Naive B cell (primary cell): ENCODE measurements at places on chromosomes 7 and 10. TPM values are rescaled to one million over a fixed set of nuclear protein-coding genes. Genes with fewer than 3 reads are reported as not detected.

Gene SCART1
- polyA plus RNA-seq: not detected

DNA sequence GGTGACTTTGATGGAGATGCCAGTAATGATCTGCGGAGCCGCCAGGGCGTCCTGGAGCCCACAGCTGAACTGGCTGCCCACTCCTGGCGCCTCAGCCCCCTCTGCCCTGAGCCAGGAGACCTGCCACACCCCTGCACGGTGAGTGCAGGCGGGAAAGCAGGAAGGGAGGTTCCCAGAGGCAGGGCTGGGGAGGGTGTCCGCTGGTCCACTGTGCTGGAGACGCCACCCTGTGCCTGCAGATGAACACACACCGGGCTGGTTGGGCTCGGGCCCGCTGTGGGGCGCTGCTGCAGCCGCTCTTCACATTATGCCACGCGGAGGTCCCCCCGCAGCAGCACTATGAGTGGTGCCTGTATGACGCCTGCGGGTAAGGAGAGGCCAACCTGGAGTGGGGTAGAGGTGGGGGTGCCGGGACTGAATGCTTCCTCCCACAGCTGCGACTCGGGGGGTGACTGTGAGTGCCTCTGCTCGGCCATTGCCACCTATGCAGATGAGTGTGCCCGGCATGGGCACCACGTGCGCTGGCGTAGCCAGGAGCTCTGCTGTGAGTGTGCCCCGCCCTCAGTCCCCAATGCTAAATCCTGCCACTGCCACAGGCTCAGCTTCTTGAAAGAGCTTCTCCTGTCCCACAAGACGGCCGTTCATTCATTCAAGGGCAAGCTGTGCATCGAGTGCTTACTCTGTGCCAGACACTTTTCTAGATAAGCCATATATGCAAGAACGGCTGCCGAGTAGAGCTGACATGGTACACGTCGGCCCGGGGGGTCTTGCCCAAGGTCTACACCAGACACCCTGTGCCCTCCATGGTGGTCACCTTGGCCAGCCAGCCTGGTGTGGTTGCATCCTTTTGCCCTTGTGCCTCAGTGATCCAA is 14.3 kb upstream of the ZNF467 start:
- no peak for DNase-seq

Gene CCDC172
- polyA plus RNA-seq: not detected

DNA sequence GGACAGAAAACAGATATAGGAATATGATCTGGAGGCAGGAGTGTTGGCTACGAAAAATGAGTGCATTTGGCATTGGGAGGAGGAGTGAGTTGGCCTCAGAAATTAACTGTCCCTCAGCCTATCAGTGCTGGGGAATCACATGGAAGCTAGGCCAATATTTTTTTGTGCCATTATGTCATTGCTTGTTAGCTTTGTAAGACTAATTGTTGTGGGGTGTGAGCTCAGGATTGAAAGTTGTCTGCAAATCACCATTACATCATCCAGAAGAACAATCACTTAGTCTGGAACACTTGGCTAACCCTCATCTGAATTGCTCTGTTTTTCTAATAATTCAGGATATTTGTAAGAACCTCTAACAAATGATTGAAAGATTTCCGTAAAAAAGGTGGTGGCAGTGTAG is 45.2 kb upstream of the SEMA3D start:
- DNase-seq: no peak

Gene SHH
- polyA plus RNA-seq: not detected

Gene COL17A1
- polyA plus RNA-seq: not detected

DNA sequence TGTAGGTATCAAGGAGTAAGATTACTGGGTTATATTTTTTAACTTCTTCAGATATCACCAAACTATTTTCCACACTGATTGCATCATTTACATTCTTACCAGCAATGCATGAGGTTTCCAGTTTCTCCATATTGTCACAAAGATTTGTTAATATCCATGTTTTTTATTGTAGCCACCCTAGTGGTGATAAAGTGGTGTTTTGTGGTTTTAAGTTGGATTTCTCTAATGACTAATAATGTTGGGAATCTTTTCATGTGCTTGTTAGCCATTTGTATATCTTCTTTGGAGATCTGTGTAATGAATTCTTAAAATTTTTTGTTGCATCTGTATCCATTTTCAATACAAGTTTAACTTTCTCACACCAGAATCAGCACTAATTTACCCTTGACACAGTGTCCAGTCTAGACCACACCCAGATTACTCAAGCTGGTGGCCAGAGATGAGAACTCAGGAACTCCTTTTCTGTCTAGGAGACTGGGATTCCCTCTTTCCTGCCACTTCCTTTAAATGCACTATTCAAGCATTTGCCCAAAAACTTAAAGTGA is 67.0 kb upstream of the PLXDC2 start:
- DNase-seq: no peak

DNA sequence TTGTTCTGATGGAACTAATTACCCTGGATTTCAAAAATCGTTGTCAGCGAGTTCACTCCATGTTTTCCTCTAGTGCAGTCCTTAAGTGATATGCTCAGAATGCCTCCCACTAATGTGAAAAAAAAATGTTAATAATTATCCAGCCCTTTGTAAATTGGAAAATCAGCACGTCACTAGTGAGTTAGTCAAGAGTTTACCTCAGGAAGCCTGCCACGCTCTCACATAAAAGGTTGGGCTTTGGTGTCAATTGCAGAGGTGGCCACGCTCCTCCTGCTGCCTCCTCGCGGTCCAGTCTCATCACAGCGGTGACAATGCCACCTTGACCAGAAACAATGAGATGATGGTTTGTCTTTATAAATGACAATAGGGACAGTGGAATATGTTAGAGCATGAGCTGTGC is 22.5 kb downstream of the UPP1 start:
- DNase-seq: no peak

Gene ZWINT
- polyA plus RNA-seq: 0.90 TPM

DNA sequence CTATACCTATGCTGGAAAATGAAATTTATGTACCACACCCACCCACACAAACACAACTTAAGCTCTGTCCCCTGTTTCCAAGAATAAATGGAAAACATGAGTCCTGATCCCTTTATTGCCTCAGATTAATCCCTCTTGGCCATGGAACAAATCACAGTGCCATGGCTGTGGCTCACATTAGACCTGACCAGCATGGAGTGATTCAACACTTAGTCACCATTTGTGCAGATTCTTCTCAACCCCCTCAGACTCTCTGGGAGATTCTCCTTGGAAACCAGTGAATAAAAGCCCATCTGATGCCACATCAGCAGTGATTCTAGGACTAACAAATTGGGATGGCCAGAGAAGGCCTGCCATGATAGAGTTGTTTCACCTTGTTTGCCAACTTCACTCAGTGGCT is 204.4 kb upstream of the TMEM72 start:
- DNase-seq: no peak

- DNase-seq: no peak
Measured at GRCh38 chr10:120555842-120556532, 99.0 kb downstream of the PLPP4 start.

Gene ADK
- polyA plus RNA-seq: 271 TPM

Gene BTRC
- polyA plus RNA-seq: 8.7 TPM

GRCh38 chr10:90872648-90873020 is 860 bp downstream of the RPP30 start:
- no peak for DNase-seq

DNA sequence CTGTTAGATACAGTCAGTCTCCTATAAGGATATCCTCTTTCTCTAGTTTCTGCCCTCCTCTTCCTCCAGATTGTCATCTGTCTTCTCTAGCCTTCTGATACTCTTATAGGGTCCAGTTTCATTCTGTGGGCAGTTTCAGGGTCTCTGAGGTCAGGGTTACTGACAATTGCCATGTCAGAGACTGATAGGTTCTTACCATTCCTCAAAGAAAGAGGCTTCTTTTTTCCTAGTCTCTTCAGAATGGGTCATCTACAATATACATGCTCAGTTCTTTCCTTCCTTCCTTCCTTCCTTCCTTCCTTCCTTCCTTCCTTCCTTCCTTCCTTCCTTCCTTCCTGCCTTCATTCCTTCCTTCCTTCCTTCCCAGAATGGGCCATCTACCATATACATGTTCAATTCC is 48.1 kb upstream of the TAS2R16 start:
- no peak for DNase-seq

GRCh38 chr10:105024184-105024583 is 383.1 kb downstream of the SORCS3 start:
- DNase-seq: no peak

Gene DGKB
- not detected for polyA plus RNA-seq

Gene THAP5
- polyA plus RNA-seq: 31.0 TPM

GRCh38 chr10:36606234-36606839 is 519.1 kb upstream of the ANKRD30A start:
- no peak for DNase-seq

Gene TAF5
- polyA plus RNA-seq: 4.9 TPM

DNA sequence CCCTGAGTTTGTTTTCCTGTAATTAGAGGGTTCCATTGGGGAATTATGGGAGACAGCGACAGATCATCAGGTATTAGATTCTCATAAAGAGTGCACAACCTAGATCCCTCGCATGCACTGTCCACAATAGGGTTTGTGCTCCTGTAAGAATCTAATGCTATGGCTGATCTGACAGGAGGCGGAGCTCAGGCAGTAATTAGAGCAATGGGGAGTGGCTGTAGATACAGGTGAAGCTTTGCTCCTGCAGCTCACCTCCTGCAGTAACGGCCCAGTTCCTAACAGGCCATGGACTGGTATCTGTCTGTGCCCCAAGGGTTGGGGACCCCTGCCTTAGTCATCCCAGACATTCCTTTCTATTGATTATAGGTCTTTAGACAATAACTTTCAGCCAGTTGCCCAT is 894 bp upstream of the ZSCAN21 start:
- no peak for DNase-seq

Gene OPN1SW
- polyA plus RNA-seq: not detected

- no peak for DNase-seq
Measured at GRCh38 chr10:80477813-80478212, 23.7 kb downstream of the TSPAN14 start.

Gene PAPOLB
- not detected for polyA plus RNA-seq

GRCh38 chr10:16545116-16545736 is 23.5 kb upstream of the C1QL3 start:
- no peak for DNase-seq

GRCh38 chr7:37107047-37107750 is 341.5 kb downstream of the ELMO1 start:
- no peak for DNase-seq

- no peak for DNase-seq
Measured at GRCh38 chr7:135990258-135990657, 13.1 kb upstream of the MTPN start.

Gene AIMP2
- polyA plus RNA-seq: 16.9 TPM

GRCh38 chr10:131980761-131981428 is 828 bp downstream of the BNIP3 start:
- DNase-seq: no peak

GRCh38 chr10:8768852-8769251 is 714.4 kb downstream of the GATA3 start:
- DNase-seq: no peak

DNA sequence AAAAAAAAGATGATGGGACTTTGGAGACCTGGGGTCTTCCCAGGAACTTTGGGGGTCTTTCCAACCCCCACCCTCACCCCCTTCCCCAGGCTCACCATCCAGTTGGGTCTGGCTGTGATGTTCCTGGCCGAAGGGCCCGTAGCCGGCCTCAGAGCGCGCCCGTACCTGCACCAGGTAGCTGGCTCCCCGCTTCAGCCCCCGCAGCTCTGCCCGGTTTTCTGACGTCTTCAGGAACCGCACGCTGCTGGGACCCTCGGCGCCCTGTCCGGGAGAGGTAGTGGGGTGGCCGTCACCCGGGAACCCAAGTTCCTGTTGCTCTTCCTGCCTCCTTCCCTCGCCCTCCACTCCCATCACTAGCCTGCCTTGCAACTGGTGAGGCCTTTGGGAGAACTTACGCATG is 10.2 kb downstream of the EPHB4 start:
- DNase-seq: no peak

Gene IL6
- polyA plus RNA-seq: 6.1 TPM

GRCh38 chr7:99167072-99167471 is 23.2 kb upstream of the SMURF1 start:
- DNase-seq: no peak

GRCh38 chr7:46993396-46993795 is 588.5 kb downstream of the TNS3 start:
- DNase-seq: no peak

Gene CUTC
- 71.9 TPM for polyA plus RNA-seq

DNA sequence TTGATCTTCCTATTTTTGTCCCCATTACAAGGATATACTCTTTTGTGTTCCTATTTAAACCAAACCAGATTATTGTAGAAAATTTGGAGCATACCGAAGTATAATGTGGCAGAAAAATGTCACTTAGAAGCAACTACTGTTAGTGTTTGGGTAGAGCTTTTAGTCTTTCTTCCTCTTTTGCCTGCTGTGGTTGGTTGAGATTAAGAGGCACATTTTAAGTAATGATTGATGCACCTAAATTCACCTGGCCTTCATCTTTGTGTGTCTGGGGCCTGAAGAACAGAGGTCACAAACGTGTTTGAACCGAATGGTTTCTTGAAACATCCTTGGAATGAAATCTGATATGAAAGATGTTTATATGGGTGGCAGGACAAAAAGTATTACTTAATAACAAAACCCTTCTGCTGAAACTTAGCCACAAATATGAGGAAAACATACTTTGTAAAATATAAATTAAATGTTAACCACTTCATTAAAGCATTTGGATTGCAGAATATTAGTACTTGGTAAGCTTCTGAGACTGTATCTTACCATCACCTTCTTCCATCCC is 2.6 kb downstream of the BPGM start:
- no peak for DNase-seq

DNA sequence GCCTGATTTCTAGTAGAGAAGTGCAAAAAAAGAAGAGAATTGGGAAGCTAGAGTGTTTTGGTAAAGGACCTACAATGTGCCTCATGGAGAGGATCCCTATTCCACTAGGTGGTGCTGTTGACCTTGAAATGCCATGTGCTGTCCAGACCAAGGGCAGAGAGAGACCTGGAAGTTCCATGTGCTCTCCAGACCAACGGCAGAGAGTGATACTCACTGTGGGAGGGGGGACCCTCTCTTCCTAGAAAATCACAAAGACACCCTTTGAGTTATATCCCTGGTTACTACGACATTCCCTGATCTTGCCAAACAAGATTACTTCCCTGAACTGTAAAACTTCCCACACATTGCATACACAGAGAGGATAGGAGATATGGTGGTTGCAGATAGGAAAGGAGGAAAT is 212.7 kb upstream of the ZNF804B start:
- DNase-seq: no peak

DNA sequence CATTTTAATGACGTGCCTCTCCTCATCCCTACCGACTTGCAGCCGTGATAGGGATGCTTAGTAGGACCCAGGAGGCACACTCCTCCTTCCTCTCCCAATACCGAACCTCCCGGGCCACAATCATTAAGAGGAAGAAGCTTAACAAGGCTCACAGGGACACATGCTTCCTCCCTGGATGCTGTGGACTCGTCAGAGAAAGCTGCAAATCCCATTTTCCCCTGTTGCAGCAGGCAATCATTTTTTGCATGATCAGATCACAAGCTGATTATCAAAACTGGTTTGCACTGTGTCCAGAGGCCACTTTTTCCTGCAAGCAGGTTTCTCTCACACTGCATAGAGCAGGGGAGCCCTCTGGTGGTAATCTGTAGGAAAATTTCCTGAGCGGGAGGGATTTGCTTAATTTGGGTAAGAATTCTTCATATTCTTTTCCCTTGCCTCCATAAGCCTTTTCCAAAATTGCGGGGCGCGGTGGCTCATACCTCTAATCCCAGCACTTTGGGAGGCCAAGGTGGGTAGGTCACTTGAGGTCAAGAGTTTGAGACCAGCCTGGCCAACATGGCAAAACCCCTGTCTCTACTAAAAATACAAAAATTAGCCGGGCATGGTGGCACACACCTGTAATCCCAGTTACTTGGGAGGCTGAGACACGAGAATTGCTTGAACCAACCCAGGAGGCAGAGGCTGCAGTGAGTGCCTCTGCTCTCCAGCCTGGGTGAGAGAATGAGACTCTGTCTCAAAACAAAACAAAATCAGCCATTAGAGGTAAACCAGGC is 16.1 kb upstream of the LAMB4 start:
- DNase-seq: peak; percentile 54
